ENCODE measurements at places on chromosomes 2 and 18. TPM values are rescaled to one million over a fixed set of nuclear protein-coding genes. Genes with fewer than 3 reads are reported as not detected.

Gene AGXT
- total RNA-seq, result not detected

Gene IL1F10
- not detected for total RNA-seq

- ATAC-seq, result no peak
These were observed 18.0 kb upstream of the YWHAQ start for GRCh38 chr2:9648821-9649220.

DNA sequence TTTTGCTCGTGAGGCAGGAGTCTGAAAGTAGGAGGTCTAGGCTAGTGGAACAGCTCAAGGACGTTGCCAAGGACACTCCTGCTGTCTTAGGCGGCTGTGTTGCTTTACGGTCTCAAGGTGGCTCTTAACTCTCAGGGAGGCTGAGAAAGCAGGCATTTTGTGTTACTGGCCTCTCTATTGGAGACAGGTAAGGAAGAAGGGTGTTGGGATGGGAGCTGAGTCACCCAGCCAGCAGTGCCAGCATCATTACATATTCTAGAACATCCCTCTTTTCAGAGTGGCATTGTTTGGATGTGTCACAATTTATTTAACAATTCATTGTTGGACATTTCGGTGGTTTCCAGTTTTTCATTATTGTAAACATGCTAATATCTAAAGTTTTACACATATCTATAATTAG lies 30.8 kb upstream of the TMEM214 start:
- no peak for ATAC-seq

Gene UBXN2A
- 12.2 TPM for total RNA-seq

GRCh38 chr18:50675043-50675442 lies 115.2 kb downstream of the MAPK4 start:
- ATAC-seq, result no peak

Gene CDKL4
- total RNA-seq, result 0.35 TPM

Gene PRKAG3
- total RNA-seq, result not detected

- no peak for ATAC-seq
These were observed 207.0 kb upstream of the HS6ST1 start for GRCh38 chr2:128525653-128526052.

- no peak for ATAC-seq
These were observed 5.8 kb upstream of the ACSL3 start for GRCh38 chr2:222854773-222855700.

Gene RTP5
- 0.58 TPM for total RNA-seq

Gene MREG
- 22.0 TPM for total RNA-seq

Gene GAL3ST2
- 0.35 TPM for total RNA-seq

DNA sequence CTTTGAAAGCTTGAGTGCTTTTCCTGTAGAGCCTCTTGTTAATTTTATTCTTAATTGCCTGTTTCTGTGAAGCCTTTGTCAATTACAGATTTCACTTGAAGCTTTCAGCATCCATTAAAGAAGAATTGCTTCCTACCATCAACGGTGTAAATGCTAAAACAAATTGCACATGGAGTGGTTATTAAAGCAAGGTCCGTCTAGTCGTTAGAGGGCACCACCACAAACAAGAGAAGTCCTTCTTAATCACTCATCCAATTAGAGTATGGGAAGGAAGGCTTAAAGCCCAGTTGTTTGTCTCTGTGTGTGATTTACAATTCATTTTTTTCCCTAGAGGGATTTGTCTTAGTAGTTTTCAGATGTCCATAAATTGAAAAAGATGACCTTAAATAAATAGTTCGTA lies 1.6 kb downstream of the KCNJ3 start:
- ATAC-seq, result no peak

DNA sequence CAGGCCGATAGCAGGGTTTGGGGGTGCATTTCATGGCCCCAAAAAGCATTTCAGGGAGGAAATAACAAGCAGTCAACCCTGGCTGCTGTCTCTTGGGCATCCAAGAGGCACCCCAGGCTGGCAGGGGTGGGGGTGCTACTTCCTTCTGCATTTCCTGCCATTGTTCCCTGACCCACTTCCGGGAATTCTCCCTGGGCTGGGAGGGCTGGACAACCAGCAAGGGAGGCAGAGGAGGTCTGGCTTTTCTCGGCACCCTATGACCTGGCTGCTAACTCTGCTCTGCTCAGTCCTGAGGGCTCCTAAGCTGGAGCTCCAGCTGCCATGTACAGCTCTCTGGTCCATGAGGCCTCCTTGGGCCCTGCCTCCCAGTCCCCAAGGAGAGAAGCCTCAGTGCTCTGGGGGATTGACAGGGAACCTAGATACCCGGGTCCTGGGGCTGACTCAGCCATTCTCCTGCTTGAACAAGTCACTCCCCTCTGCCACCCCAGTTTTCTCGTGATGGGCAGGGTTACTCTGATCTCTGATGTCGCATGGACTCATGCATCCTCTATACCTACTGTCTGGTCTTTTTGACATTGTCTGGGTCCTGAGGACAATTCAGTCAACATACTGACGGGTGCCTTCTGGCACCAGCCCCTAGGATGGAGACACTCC lies 47.2 kb downstream of the DYSF start:
- no peak for ATAC-seq

Gene SCYGR4
- not detected for total RNA-seq
